Head of caudate nucleus (tissue), 42 donors: ENCODE measurements at places on chromosomes 1 and 21.
A peak's percentile ranks its signal among the peaks of the same experiment; 100 is the strongest.

- no peak for DNase-seq
Observed at GRCh38 chr1:93446837-93447451, 974 bp upstream of the FNBP1L start.

GRCh38 chr1:28259934-28260802 is 850 bp downstream of the SESN2 start:
- DNase-seq: peak; percentile 55

- no peak for DNase-seq
Observed at GRCh38 chr1:54597455-54598030, 25.8 kb downstream of the FAM151A start.

GRCh38 chr1:107965110-107965991 is at the start of gene VAV3:
Gene VAV3 (minus strand): TSS chr1:107965180. CDS start chr1:107964869, 311 bp downstream.
- DNase-seq: peak; percentile 70

DNA sequence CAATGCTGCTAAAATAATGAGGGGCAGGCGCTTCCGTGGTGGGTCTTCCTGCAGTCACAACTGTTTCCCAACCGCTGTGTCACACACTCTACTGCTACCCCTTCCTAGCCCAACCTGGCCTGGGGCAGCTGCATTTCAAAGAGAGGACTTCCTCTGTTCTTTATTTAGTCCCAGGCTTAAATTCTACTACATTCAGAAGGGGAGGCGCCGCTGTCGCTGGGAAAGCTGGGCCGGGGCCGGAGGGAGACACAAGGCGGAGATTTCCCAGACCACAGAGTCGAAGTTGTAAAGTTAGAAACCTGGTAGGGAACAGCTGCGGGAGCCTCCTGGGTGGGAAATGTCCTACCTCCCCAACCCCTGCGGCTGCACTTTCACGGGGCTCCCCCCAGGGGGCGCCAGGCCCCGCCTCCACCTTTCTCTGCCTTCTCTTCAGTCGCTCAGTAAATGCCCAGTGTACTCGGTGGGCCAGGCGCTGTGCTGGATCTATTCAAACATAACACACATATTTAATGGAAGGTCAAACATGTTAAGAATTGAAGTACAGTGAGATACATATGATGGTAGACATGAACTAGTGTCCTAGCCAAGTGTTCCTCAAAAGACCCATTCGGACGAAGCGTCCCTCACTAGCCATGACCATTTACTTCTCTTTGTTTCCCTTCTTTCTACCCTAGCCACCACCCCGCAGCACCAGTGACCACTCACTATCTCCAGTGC is 23.1 kb downstream of the DYRK3 start:
- DNase-seq: peak; percentile 39

DNA sequence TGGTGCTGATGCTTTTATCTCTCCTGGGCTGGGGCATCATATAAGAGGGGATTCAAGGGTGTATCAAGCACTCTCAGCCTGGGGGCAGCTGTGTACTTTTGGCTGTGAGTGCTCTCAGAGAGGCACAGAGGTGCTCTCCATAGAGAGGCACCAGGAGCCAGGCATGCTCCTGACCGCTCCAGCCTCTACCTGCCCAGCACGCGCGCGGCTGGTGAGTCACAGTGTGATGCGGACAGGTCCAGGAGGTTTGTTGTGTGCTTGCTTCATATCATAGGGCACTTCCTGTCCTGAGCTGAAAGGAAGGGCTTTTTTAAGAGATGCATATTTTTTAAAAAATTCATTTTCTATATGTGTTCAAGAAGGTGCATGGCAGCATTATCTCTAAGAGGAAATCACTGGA is 93.6 kb upstream of the BCAR3 start:
- DNase-seq: no peak

GRCh38 chr1:22031214-22031962 is 21.1 kb upstream of the CDC42 start:
- no peak for DNase-seq

DNA sequence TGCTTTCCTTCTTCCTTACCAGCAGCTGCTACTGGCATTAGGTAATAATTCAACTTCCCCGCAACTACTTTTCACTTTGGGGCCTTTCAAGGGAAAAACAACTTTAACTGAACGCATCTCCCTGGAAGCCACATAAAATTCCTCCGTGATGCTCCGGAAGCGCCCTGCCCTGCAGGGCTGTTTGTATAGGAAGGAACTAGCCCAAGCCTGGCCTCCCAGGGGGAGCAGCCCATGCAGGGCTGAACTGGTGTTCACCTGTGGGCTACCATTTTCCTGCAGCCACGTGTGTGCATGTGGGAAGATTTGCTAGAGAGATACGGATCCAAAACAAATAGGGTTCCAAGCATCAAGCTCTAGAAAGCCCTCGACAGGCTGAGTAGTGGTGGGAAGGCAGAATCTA is 14.4 kb downstream of the CLDN14 start:
- no peak for DNase-seq

DNA sequence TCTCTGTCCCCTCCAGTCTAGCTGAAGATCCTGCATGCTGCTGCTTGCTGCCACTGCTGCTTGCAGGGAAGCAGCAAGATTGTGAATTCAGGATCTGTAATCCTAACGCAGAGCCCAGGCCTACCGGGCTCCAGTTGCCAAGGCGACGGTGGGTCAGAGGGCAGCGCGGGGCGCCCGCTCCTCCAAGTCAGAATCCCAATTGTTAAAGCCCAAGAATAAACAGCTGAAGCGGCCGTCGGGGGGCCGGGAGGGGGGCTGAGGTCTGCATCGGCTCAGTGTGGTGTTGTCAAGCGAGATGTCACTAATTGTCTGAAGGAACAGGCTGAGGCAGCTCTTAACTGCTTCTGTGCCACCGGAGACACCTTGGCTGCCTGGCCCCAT is 36.8 kb downstream of the AHDC1 start:
- DNase-seq: no peak

GRCh38 chr21:28294051-28294450 is 698.6 kb downstream of the LTN1 start:
- DNase-seq: no peak

DNA sequence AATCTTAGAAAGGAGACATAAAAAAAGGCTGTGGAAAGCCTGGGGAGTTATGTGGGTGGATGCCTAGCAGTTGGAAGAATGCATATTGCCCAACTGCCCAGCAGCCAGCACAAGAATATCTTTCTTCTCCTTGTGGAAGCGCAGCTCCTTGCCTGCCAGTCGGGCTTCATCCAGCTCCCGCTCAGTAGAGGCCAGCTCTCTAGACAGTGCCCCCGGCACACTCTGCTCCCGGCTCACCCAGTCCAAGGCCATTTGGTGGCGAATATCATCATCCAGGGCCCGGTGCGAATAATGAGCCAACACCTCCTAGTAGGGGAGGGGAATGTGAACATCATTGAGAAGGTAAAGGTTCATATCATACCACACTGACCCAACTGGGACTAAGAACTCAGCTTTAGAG is 9.0 kb upstream of the RBM8A start:
- no peak for DNase-seq

- no peak for DNase-seq
Observed at GRCh38 chr1:63795455-63795854, 21.6 kb downstream of the ROR1 start.

GRCh38 chr1:16464917-16465625 is 24.5 kb downstream of the NECAP2 start:
- DNase-seq: no peak

DNA sequence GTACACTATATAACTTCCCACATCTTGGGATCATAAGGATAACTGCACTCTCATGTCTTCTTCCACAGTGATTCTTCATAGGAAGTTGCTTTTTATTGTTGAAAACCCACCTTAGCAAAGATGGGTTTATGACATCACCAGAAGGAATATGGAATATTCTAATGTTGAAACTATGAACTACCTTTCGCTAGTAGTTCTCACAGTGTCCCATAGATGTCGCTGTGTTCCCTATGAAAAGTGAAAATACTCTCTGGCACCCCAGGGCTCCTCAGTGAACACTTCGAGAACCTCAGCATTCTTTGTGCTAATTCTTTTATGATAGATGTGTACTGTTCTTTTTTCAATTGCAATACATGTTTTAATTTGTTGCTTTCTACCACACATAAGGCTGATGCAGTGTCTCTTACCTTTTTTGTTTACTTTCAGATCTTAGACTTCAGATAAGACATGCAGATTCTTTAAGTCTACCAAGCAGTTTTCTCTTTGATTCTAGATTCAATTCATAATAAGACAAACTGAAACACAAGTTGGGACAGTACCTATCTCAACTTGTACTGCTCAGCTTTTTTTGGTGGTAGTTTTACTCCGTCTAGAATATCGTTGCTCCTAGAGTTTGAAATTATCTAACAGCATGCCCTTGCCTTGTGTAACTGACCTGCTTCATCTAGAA is 90.8 kb downstream of the GTF2B start:
- DNase-seq: peak; percentile 32

DNA sequence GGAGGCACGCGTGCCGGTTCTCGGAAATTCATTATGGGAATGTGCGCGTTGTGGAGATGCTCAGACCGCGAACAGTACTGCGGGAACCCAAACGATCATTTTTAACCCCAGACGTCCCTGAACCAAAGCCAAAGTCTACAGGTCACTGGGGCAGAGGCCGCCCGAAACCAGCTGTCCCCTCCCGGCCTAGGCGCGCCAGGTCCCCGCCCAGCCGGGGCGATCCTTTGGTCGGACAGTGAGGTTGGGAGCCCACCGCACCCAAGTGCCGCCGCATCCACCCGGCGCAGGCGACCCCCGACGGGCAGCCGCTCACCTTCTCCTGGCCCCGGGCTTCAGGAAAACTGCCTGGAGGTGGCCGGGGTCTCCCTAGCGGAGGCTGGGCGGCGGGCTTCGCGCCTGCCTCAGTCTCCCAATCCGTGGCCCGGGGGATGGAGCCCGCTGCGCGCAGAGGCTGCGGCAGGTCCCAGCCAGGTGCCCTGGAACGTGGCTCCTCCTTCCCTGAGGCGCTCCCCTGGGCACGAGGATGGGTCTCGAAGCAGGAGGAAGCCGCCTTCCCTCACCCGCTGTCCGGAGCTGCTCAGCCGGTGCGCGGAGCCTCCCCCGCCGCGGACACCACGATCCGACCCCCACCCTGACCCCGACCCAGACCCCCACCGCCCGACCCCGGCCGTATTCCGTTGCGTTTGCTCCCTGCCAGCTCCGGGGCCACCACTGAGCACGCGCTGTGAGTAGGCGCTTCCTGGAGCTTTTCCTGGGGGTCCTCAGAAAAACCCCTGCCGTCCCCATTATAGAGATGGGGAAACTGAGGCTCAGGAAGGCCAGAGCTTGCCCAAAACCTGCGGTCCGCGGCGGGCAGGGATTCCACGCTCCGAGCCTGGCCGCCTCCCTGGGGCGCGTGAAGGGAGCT is 8.1 kb upstream of the SLX9 start:
- DNase-seq: no peak

DNA sequence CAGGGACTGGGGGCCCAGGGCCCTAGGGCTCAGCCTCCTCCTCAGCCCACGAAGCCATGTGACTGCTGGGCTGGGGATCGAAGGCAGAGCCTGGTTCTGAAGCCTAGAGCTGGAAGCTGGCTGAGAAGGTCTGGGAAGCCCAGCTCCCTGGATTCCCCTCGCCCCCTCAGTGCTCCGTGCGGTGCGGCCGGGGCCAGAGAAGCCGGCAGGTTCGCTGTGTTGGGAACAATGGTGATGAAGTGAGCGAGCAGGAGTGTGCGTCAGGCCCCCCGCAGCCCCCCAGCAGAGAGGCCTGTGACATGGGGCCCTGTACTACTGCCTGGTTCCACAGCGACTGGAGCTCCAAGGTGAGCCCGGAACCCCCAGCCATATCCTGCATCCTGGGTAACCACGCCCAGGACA is 9.1 kb downstream of the ADAMTSL4 start:
- no peak for DNase-seq

DNA sequence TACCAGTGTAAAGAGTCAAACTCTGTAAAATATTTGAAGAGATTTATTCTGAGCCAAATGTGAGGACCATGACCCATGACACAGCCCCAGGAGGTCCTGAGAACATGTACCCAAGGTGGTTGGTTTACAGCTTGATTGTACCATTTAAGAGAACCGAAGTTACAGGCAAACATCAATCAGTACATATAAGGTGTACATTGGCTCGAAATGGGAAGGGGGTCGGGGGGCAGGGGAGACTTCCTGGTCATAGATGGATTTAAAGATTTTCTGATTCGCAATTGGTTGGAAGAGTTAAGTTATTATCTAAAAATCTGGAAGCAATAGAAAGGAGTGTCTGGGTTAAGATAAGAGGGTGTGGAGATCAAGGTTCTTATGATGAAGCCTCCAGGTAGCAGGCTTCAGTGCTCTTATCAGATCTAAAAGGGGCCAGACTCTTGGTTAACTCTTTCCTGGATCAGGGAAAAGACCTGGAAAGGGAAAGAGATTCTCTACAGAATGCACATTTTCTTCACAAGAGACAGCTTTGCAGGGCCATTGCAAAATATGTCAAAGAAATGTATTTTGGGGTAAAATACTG is 47.5 kb upstream of the NTPCR start:
- DNase-seq: no peak

DNA sequence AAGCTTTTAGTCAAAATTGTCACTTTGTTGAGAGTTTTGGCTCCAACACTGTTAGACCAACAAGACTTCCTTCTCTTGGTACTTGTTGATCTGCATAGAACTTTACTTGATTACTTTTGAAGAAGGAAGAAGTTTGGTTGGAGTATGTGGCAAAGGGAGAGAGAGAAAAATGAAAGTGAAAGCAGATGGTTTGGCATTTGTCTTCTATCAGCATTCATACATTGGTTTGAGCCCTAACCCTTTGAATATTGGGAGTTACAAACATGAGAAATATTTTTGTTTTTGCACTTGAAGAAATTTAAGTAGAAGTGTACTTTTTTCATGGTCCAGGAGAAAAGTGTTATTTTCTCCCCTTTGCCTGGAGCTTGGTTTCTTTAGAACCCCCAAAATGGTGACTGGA is 169.8 kb downstream of the ADGRL4 start:
- no peak for DNase-seq

- no peak for DNase-seq
Observed at GRCh38 chr1:36168514-36168913, 12.6 kb downstream of the MAP7D1 start.

- DNase-seq: no peak
Observed at GRCh38 chr1:204254031-204254661, 40.4 kb upstream of the GOLT1A start.

DNA sequence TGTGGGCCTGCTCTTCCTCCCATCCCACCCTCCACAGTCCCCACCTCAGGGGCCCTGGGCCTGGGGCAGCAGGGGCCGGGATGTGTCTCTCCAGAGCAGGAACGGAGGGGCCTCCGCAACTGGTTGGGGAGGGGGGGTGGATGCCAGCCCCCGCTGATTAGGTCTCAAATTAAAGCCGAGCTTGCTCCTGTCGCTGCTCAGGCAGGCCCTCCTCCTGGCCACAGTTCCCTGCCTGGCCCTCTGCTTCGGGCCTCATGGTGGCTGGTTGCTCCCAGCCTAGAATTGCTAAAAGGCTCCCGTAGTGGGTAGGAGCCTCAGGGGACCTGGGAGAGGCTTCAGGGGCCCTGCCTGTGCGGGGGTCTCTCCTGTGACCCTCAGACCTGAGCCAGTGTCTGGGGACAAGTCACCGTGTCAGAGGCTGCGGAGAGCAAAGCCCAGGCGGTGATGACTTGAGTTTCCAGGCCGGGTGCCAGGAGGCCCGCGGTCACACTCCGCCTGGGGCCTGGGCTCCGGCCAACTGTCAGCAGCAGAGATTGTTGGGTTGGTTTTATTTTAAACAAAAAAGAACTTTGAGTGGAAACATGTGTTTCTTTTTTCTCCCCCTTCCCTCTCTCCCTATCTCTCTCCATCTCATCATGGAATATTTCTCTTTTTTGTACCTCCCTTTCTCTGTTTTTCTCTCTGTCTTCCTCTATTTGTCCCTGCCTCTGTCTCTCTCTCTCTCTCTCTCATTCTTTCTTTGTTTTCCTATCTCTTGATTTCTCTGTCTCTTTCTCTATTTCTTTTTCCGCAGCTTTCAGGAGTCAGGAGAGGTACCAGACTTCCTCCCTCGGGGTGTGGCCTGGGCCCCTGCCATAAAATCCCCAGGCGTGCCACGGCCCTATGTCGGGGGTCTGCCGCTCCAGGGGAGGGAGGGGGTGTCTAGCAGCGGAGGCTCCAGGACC is 20.0 kb upstream of the EPHA2 start:
- peak; percentile 70 for DNase-seq

- DNase-seq: no peak
Observed at GRCh38 chr1:180548686-180549317, 10.0 kb upstream of the OVAAL start.
